ENCODE measurements at places on chromosomes 6 and 20.

GRCh38 chr20:20012541-20012940, 4.6 kb upstream of the NAA20 start:
- no peak for DNase-seq

DNA sequence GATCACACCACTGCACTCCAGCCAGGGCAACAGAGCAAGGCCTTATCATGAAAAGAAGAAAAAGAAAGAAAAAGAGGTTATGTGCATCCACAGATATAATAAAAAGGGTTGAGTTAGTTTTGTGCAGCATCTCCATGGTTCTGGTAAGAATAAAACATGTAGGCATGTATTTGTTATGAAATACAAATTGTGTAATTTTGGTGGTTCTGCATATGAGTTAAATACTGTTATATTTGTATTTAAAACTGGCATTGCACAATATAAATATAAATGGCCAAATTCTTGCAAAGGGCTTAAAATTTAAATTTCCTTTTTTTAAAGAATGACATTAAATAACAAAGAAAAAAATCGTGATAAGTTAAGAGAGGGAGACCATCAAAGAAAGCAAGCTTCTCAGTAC, 159.1 kb upstream of the PREP start:
- DNase-seq = no peak

DNA sequence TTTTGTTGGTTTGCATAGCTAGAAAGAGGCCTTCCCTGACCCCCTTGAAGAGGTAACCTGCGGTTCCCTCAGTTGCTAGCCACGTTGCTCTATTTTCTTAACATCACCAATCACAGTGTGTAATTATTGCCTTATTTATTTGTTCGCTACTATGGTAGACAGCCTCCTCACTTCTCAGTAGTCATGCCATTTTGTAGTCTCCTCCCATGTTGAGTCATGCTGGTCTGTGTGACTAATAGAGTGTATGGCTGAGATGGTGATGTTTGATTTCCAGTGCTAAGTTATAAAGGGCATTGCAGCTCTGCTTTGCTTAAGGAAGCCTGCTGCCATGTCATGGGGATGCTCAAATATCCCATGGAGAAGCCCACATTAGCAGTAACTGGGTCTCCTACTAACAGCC, 236.6 kb upstream of the CHD6 start:
- DNase-seq = no peak

- DNase-seq = no peak
Measured at GRCh38 chr6:147158881-147159280, 45.3 kb upstream of the STXBP5 start.

GRCh38 chr6:44078219-44078826, 48.9 kb downstream of the MRPL14 start:
- DNase-seq = no peak

- DNase-seq = no peak
Measured at GRCh38 chr20:1827974-1828785, 67.0 kb upstream of the SIRPA start.

DNA sequence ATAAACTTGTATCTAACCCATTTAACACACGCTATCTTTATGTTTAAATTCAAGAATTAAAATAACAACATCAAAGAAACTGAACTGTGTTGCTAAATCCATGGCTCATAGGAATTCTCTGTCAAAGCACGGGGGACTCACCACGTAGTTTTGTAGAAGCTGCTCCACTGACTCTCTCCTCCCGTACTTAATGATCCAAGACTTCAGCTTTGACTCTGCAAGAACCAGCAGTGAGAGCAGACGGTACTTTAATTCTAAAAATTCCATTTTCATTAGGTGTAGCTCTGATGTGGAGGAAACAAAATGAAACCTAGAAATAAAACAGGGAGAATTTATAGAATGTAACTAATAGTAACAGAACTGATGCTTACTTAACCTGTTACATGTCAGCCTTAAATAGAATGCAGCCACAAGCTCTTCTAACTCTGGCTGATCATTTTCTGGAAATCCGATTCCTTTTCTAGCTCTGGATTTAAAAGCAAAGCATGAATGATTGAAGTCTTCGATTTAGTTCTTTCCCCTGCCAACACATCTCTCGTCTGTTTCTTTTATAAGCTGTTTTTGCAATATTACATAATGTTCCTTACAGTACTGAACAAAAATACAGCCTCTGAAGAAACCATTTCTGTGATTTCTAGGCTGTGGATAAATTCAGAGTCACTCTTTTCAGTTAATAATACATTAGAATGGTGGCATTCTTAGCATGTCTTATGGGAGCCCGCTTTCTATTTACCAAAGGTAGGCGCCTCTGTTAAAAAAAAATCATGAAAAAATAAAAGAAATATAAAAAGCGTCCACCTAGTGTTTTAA, 165.5 kb downstream of the SYNE1 start:
- DNase-seq = peak; percentile 38
